HFFc6 (cell line): ENCODE measurements at places on chromosomes 1 and 21. TPM values are rescaled to one million over a fixed set of nuclear protein-coding genes. Genes with fewer than 3 reads are reported as not detected.

GRCh38 chr1:163085904-163086268 is 16.7 kb downstream of the RGS4 start:
- peak overlapping the region; percentile 76 for H3K27ac ChIP-seq
- no peaks in the 10 kb centered on the region for H3K36me3 ChIP-seq
- H3K4me3 ChIP-seq: peak overlapping the region; percentile 75; the same call in 1 of the 2 replicates
- H3K4me1 ChIP-seq: peaks cover 60% of the 10 kb centered on the region

DNA sequence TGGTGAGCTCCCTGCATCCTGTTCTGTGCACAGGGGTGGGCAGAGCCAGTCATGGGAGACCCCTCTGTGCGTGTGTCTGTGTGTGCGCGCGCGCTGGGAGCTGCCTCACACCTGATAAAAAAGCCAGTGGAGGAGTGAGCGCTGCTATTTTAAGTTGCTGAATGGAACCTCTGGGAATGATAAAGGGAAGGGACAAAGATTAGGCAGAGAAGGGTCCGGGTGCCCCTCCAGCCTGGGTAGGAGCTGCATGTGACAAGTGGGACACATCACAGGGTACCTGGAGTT is 847 bp downstream of the ADORA1 start:
- H3K27me3 ChIP-seq: peaks cover 13% of the 10 kb centered on the region
- H3K27ac ChIP-seq: no peak overlapping the region
- no peaks in the 10 kb centered on the region for H3K36me3 ChIP-seq
- peak overlapping the region; percentile 80 for H3K4me3 ChIP-seq

- peak overlapping the region; percentile 47; the same call in 1 of the 2 replicates for H3K4me3 ChIP-seq
- DNase-seq: no peak
- H3K27ac ChIP-seq: no peak overlapping the region
- peaks cover 11% of the 10 kb centered on the region for H3K4me1 ChIP-seq
- H3K36me3 ChIP-seq: no peaks in the 10 kb centered on the region
These were observed 19.9 kb upstream of the ABCB10 start for GRCh38 chr1:229578168-229579058.

DNA sequence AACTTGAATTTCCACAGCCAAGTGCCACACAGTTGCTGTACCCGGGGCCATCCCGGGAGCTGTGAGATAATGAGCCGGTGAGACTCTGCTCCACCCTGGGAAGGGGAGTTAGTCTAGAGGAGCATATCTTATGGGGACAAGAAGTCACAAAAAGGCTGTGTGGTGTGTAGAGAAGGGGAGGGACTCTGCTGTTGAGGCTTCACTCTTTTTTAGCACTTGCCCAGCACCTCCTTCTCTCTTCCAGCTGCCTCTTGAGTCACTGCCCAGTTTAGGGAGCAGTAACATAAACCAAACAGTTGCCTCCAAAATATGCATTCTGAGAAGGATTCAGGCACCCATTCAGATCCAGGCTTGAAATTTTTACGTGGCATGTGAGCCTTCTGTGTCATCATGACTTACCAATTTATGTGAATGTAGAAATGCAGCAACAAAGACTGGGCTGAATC is 744 bp upstream of the WDR26 start:
- H3K4me1 ChIP-seq: peaks cover 54% of the 10 kb centered on the region
- peaks cover 2% of the 10 kb centered on the region; the same call in 1 of the 2 replicates for H3K27me3 ChIP-seq
- H3K36me3 ChIP-seq: peaks cover 28% of the 10 kb centered on the region
- DNase-seq: peak; percentile 91

GRCh38 chr1:115839029-115839678 is 1.8 kb downstream of the NHLH2 start:
- no peaks in the 10 kb centered on the region for H3K4me1 ChIP-seq
- no peak overlapping the region for H3K27ac ChIP-seq
- DNase-seq: no peak
- H3K27me3 ChIP-seq: peaks cover 45% of the 10 kb centered on the region

- H3K36me3 ChIP-seq: no peaks in the 10 kb centered on the region
- DNase-seq: peak; percentile 64
- H3K4me3 ChIP-seq: peak within 1 kb of the TSS; percentile 84
- 0 out of 2 replicates have a peak, but pooled peaks cover 1% of the 10 kb centered on the region for H3K27me3 ChIP-seq
- peaks cover 39% of the 10 kb centered on the region for H3K4me1 ChIP-seq
These were observed at the start of gene IFI44L for GRCh38 chr1:78619803-78620579. TSS of gene IFI44L (plus strand) at chr1:78620448. CDS start at chr1:78627916, 7,468 bp downstream.

- peaks cover 30% of the 10 kb centered on the region for H3K36me3 ChIP-seq
- no peak overlapping the region for H3K4me3 ChIP-seq
These were observed 160.5 kb downstream of the RASAL2 start for GRCh38 chr1:178254433-178254832.

DNA sequence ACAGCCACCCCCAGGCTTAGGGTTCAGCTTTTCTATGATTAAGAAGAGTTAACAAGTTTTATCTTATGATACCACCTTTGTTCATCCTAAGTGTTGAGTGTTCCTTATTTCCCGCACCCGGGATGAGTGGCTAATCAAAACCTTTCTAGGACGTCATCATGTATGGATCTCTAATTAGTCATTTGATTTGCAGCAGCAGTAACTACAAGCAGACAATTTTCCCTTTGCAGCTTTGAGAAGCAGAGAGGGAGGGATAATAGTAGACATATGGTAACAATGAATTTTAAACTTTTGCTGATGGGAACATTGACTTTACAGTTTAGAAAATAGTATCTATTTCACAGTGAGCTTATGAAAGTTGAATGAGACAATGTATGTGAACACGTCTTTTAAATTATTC is 30.8 kb upstream of the SLC35F3 start:
- H3K4me3 ChIP-seq: no peak overlapping the region
- no peaks in the 10 kb centered on the region for H3K36me3 ChIP-seq
- no peak overlapping the region for H3K27ac ChIP-seq
- no peaks in the 10 kb centered on the region for H3K27me3 ChIP-seq

- H3K27ac ChIP-seq: 0 out of 2 replicates have a peak overlapping the region, but pooled peaks have one; percentile 2
- no peak for DNase-seq
- H3K27me3 ChIP-seq: no peaks in the 10 kb centered on the region
- peaks cover 57% of the 10 kb centered on the region for H3K4me1 ChIP-seq
- no peak overlapping the region for H3K4me3 ChIP-seq
- H3K36me3 ChIP-seq: no peaks in the 10 kb centered on the region
These were observed 230.8 kb downstream of the HMCN1 start for GRCh38 chr1:185964946-185965345.

DNA sequence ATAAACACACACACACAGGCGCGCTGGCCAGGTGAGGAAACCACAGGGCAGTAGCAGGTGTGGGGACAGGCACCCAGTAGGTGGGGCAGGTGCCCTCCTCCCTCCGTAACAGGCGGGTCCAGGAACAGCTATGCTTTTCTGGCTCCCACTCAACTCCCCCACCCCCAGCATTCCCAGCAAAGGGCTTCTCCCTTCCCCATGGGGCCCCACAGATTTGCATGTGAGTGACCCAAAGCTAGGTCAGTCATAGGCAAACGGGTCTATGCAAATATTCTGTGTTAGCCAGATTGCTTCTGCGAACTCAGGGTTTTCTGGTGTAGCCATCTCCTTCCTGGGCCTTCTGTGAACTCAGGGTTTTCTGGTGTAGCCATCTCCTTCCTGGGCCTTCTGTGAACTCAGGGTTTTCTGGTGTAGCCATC is 114.2 kb downstream of the SIK1 start:
- H3K36me3 ChIP-seq: peaks cover 5% of the 10 kb centered on the region
- H3K27me3 ChIP-seq: peaks cover 9% of the 10 kb centered on the region
- H3K4me1 ChIP-seq: no peaks in the 10 kb centered on the region
- H3K4me3 ChIP-seq: no peak overlapping the region
- no peak for DNase-seq
- H3K27ac ChIP-seq: no peak overlapping the region

DNA sequence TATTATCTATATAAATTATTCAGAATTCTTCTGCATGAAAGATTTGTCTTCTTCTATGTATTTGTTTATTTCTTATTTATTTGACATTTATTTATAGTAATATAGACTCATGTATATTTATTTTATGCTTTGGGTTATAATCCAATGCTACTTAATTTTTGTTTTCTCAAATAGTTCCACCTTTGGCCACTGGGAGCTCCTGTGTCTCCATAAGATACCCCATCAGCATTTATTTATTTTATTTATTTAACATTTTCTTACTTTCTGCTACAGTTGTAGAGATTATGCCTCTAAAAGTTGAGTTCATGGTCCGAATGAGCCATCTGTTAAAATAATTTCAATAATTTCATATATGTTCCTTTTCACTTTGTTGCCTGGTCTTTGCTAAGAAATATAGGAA is 289.4 kb downstream of the ADGRL2 start:
- no peak for DNase-seq
- H3K36me3 ChIP-seq: no peaks in the 10 kb centered on the region
- H3K27me3 ChIP-seq: no peaks in the 10 kb centered on the region
- H3K4me1 ChIP-seq: no peaks in the 10 kb centered on the region

DNA sequence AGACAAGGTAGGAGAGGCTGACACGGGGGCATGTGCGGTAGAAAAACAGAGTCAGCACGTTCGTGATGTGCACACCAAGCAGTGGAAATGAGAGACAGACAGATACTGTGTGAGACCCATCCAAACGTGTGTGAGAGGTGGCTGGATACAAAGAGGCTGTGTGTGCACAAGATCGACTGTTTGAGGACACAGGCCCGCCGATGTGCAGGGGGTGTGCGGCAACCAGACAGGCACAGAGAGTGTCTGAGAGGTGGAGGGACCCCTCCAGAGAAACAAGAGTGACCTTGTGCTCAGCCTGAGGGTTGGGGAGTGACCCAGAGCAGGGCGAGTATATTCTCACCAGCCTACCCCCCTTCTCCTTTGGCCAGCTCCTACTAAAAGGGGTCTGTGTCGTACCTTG is 97.8 kb upstream of the IPO9 start:
- H3K27ac ChIP-seq: peak overlapping the region; percentile 29; the same call in 1 of the 2 replicates
- peaks cover 74% of the 10 kb centered on the region for H3K4me1 ChIP-seq
- peaks cover 35% of the 10 kb centered on the region for H3K36me3 ChIP-seq
- peaks cover 5% of the 10 kb centered on the region for H3K27me3 ChIP-seq
- H3K4me3 ChIP-seq: no peak overlapping the region
- no peak for DNase-seq

- H3K27me3 ChIP-seq: no peaks in the 10 kb centered on the region
- peaks cover 51% of the 10 kb centered on the region for H3K4me1 ChIP-seq
- no peak for DNase-seq
- H3K27ac ChIP-seq: no peak overlapping the region
- H3K36me3 ChIP-seq: peaks cover 12% of the 10 kb centered on the region
These were observed 6.1 kb downstream of the STX6 start for GRCh38 chr1:181016563-181016962.

DNA sequence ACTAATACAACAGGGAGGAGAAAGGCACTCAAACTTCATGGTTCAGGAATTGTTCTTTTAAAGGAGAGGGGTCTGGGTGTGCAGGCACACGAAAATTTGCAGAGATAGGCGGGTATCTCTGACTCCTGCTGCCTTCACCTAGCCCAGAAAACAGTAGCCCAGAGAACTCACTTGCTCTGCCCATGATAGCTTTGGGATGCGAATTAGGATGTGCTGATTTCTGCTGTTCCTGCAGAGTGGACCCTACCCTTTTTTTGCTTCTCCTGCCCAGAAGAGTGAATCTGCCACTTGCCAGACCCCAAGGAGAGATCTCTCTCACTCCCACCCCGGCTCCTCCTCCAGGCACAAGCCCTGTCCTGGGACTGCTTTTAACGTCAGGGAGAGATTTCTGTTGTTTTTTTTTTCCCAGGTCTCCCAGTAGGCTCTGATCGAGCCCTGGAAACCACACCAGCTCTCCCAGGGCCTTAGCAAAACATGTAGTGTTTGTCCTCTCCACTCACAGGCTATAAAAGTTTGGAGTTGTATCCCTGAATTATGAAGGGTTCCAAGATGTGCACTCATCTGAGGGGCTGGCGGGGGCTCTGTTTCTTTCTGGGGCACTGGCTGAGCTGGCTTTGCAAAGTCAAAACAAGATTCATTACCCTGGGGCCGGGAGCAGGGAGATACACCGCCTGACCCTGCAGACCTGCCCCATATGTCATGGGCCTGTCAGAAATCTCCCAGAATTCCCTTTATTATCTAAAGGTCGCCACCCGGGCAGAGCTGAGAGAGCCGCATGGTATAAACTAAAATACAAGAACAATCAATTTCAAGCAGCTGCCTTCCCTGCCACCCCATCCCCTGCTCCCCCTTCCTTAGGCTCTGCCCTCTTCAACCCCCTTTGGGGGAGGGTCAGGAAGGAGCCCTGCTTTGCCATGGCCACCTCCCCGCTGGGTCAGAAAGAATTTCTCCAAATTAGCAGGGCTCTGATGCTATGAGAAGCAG is 17.9 kb downstream of the PLXNA2 start:
- peak overlapping the region; percentile 22; the same call in 1 of the 2 replicates for H3K27ac ChIP-seq
- no peak for DNase-seq
- peaks cover 14% of the 10 kb centered on the region; the same call in 1 of the 2 replicates for H3K36me3 ChIP-seq
- H3K4me3 ChIP-seq: no peak overlapping the region

- H3K27me3 ChIP-seq: no peaks in the 10 kb centered on the region; the same call in 1 of the 2 replicates
- no peak overlapping the region for H3K27ac ChIP-seq
- H3K36me3 ChIP-seq: no peaks in the 10 kb centered on the region
- DNase-seq: peak; percentile 66
- no peak overlapping the region for H3K4me3 ChIP-seq
- H3K4me1 ChIP-seq: peaks cover 5% of the 10 kb centered on the region
These were observed 12.7 kb upstream of the RAB4A start for GRCh38 chr1:229258031-229258756.

DNA sequence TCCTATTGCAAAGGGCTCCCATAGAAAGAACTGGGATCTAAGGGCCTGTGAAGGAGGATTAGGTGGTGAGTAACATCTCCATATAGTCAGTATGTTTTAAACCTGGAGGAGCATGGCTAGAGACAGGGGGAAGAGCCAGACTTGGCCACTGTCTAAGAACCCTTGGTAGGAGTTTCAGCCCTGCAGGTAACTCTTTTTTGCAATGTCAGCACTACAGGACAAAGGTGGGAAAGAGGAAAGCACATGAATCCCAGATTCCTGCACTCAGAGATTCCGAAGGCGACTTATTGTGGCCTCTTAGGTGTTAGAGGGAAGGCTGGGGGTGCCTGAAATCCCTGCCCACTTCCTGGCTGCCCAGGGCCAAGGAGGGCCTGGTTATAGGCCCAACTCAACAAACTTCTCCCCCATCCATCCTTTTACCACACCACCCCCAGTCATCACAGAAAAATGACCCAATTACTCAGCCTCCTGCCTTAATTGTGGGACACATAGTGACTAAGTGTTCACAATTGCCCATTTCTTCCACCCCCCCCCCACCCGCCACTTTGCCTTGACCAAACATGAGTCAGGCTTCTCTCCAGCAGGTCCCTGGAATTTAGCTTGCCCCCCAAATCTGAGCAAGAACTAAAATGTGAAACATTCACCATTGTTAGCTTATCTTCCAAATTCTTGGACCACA is 1.9 kb upstream of the NTNG1 start:
- H3K4me1 ChIP-seq: peaks cover 44% of the 10 kb centered on the region
- no peaks in the 10 kb centered on the region for H3K36me3 ChIP-seq
- peak; percentile 71 for DNase-seq
- H3K4me3 ChIP-seq: peak overlapping the region; percentile 99

CATSPER4 gene
- not detected in 3 replicates for total RNA-seq

TFAP2E gene
- total RNA-seq: 0.09 to 0.19 TPM (median 0.11 TPM) in 3 replicates

KCNQ4 gene
- not detected in 3 replicates for total RNA-seq

ADCY10 gene
- total RNA-seq: 0.22 to 0.27 TPM in 2 of 3 replicates, not detected in the other

CAMK1G gene
- total RNA-seq: 5.7 to 8.4 TPM (median 6.8 TPM) in 3 replicates

KANK4 gene
- total RNA-seq: not detected in 3 replicates

LHX4 gene
- 0.28 to 0.71 TPM (median 0.36 TPM) in 3 replicates for total RNA-seq

STYXL2 gene
- not detected in 3 replicates for total RNA-seq

ELF3 gene
- total RNA-seq: not detected in 3 replicates
